Smooth muscle cell of trachea (primary cell): ENCODE measurements at places on chromosomes 16 and 17. TPM values are rescaled to one million over a fixed set of nuclear protein-coding genes. Genes with fewer than 3 reads are reported as not detected.

ZP2 gene
- not detected in 2 replicates for total RNA-seq

KRTAP1-5 gene
- 2.2 TPM in 1 of 2 replicates, not detected in the other for total RNA-seq

TCAP gene
- 0.29 and 0.50 TPM in 2 replicates for total RNA-seq

KRTAP3-2 gene
- total RNA-seq, result not detected in 2 replicates

SAMD14 gene
- total RNA-seq, result 0.87 and 2.2 TPM in 2 replicates

KRT33A gene
- total RNA-seq, result not detected in 2 replicates

CRAMP1 gene
- 8.6 and 8.8 TPM in 2 replicates for total RNA-seq

PMP22 gene
- total RNA-seq, result 96.4 and 139 TPM in 2 replicates

ASPA gene
- 1.2 and 1.8 TPM in 2 replicates for total RNA-seq

HOXB4 gene
- total RNA-seq, result 2.9 and 5.8 TPM in 2 replicates

CTF1 gene
- total RNA-seq, result 3.3 and 6.1 TPM in 2 replicates
